NCI-H1436 treated with DMSO at 0.1 percent for 48 hours (cell line): ENCODE measurements at places on chromosomes 3 and 15.

DNA sequence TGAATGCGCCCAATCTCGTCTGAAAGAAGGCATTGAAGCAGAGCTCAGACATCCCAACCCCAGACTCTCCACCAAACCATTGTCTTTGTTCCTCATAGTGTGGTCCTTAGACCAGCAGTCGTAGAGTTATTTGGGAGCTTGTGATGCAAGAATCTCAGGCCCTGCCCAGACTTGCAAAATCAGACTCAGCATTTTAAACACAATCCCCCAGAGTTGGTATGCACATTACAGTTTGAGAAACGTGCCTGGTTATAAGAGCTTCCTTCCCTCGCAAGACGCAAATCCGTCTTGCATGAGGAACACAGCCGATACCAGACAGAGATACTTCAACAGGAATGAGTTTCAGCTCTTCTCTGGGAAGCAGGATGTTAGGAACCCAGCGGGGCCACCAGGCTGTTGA lies 38.9 kb upstream of the IREB2 start:
- no peak for DNase-seq

GRCh38 chr15:82921242-82921641 lies 31.3 kb downstream of the HOMER2 start:
- no peak for DNase-seq

GRCh38 chr15:39174332-39174731 lies 406.5 kb upstream of the THBS1 start:
- DNase-seq, result no peak

- DNase-seq, result no peak
These were observed 126.8 kb upstream of the SUCLG2 start for GRCh38 chr3:67781218-67781617.

GRCh38 chr3:62525281-62525680 lies 151.9 kb upstream of the FEZF2 start:
- no peak for DNase-seq

DNA sequence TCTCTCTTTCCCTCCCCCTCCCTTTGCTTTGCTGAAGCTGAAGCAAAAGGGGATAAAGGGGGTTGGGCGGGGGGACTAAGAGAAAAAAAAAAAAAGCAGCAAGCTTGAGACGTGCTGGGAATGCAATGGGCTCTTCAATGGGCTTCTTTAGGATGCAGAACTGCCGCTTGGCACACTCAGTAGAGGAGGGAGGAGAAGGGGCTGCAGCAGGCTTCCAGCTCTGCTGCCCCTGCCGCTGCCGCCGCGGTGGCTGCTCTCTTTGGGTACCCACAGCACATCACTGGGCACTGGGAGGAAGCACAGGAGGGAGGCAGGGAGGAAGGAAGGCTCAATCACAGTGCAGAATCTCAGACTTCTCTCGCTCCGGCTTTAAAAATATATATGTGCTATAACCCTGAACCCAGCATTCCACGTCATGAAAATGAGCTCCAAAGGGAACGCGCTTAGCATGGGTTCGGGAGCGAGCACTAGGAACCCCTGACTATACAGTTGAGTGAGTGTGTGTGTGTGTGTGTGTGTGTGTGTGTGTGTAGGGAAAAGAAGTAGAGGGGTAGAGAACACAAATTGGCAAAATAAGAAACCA lies 3.5 kb downstream of the SLITRK3 start:
- no peak for DNase-seq

- no peak for DNase-seq
These were observed 22.9 kb downstream of the MITF start for GRCh38 chr3:69761896-69762767.

GRCh38 chr15:73632670-73633058 lies 525 bp downstream of the NPTN start:
- DNase-seq, result no peak

DNA sequence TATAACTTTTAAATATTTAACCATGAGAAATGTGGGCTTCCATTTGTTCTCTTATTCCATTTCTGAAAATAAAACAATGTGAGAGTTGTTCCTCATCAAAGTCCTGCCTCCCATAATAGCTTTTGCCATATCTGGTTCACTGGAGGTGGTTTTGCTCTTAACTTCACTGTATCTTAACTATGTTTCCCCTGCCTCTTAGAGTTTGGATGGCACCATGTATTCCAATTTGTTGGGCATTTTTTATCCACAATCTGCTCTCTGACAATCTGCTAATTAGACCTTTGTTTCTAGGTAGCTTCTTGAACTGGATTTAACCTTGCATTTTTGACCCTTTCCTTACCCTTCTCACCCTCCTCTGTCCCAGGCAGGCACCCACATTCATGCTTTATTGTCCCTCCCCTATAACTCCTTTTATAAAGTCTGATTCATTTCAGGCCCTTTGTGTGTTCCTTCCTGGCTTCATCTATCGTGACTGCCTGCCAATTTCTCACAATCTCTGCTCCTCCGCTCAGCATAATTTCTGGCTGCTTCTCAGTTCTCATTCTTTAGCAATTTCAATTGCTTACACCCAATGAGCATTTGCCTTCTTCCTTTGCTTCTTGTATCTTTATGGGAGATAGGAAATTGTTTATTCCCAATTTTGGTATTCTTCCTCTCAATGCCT lies 144.2 kb upstream of the ARHGEF26 start:
- no peak for DNase-seq

DNA sequence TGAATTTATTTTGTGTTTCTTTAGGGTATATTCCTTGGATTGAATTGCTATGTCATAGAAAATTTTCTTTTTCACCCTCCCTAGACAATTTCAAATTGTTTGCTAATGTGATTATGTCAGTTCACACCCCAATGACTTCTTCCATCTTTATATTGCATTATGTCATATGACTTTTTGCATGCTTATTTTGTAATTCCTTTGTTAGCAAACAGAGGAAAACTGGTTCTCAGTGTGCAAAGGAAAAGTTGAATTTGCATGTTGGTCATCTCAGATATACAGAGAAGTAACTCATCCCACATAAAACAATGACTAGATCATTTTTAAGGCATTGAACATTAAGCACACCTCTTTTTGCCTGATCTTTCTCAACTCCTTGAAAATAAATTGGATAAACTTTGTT lies 3.3 kb upstream of the RNF13 start:
- no peak for DNase-seq

DNA sequence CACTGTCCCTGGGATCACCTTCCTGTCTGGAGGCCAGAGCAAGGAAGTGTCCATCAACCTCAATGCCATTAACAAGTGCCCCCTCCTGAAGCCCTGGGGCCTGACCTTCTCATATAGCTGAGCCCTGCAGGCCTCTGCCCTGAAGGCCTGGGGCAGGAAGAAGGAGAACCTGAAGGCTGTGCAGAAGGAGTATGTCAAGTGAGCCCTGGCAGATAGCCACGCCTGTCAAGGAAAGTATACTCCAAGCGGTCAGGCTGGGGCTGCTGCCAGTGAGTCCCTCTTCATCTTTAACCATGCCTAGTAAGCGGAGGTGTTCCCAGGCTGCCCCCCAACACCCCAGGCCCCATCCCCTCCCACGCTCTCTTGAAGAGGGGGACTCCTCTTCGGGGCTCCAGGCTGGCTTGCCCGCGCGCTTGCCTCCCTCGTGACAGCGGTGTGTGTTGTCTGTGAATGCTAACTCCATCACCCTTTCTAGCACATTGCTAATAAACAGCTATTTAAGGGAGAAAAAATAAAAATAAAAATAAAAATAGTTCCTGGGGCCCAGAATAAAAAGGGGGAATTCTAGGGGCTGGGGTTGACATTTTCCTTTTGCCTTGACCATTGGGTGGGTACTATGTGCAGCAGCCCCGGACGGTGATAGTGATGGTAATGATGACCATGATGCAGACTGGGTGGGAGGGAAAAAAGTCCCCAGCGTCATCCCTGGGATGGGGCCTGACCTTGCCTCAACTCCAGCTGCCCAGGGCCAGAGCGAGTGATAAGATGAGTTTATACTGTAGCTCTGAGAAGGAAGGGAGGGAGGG lies 3.3 kb upstream of the ALAS1 start:
- no peak for DNase-seq

DNA sequence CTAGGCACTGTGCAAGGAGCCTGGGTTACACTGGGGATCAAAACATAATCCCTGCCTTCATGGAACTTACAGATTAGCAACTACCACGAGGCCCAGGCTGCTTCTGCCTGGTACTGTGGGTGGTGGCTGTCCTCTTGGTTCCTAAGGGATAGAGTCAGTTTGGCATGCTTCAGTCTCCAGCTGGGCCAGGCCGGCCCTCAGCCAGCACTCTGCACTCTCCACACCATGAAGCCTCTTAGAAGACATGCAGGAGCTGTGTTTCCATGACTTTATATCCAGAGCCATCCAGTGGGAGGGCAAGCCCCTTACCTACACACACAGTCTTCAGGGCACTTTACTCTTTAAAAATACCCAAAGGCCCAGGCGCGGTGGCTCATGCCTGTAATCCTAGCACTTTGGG lies 54.4 kb downstream of the ATP1B3 start:
- no peak for DNase-seq

- no peak for DNase-seq
These were observed 41.0 kb upstream of the SLC25A26 start for GRCh38 chr3:66179793-66180192.

DNA sequence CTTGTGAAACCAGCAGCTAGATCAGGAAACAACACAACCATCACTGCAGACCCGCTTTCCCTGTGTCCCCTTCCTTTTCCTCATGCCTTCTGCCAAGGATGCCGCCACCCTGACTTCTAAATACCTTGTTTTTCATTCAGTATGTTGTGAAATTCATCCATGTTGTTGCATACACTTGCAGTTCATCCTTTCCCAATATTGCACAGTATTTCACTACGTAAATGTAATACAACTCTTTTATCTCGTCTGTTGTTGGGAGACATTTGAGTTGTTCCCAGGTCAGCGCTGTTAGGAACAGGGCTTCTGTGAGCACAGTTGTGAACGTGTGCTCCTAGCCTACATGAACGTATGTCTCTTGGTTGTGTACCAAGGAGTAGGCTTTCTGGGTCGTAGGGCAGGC lies 24.2 kb downstream of the TLNRD1 start:
- no peak for DNase-seq

GRCh38 chr3:76735152-76735551 lies 304.7 kb upstream of the ROBO2 start:
- DNase-seq, result no peak

- DNase-seq, result no peak
These were observed 4.2 kb downstream of the SEMA3B start for GRCh38 chr3:50272911-50273688.

GRCh38 chr3:111768571-111769100 lies 90.4 kb upstream of the PHLDB2 start:
- DNase-seq, result no peak

GRCh38 chr3:154040283-154040682 lies 80.9 kb upstream of the ARHGEF26 start:
- DNase-seq, result no peak

DNA sequence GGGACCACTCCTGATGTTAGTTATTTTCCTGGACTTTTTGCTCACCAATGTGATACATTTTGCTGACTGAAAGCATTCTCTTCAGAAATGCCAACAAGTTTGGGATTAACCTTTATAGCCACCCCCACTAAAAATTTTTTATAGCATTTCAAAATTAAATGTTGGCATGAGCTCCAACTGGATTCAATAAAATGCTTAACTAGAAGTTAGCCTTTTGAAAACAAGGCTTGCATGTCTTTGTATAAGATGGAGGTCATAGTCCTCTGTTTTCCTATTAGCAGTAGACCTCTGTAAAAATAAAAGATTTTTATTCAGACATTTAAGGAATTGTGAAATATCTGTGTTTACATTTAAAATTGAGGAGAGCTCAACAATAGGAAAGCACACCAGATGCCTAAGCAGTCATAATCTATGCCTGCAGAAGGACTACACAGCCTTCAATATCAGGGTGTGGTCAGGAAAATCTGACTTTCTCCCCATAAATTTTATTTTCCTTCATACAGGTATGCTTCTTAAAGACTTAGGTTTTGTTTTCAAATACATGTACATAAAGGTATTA lies 87.2 kb downstream of the DNAJC13 start:
- no peak for DNase-seq

DNA sequence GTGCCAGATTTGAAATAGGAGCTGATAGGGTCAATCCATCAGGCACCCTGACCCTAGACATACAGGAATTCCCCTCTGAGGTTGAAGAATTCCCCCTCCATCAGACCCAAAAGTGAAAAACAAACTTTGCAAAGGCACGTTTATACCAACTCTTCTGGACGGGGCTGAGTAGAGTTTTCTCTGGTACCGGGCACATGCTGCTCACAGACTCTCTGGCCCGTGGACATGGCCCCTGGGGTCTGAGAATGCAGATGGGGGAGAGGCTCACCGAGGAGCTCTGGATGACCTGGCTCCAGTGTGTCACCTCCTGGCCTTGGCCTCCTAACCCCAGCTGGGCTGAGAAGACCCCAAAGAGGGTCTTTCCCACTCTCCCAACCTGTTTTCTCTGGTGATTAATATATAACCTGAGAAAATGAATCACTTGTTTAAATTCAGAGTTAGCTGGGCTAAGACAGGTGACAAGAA lies 11.2 kb upstream of the LIPC start:
- no peak for DNase-seq

DNA sequence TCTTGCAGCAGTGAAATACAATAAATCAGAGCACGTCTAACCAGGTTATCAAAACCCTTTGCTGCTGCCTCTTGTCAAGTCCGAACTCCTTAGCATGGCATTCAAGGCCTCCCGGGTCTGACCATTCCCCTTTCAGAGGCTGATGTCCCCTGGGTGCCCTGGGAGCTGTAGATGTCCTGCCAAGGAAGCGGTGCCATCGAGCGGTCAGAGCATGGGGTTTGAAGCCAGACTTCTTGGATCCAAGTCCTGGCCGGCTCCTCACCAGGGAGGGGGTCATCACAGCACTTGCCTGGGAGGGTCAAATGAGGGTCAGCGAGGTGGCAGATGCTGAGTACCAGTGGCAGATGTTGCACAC lies 496 bp downstream of the TF start:
- no peak for DNase-seq

DNA sequence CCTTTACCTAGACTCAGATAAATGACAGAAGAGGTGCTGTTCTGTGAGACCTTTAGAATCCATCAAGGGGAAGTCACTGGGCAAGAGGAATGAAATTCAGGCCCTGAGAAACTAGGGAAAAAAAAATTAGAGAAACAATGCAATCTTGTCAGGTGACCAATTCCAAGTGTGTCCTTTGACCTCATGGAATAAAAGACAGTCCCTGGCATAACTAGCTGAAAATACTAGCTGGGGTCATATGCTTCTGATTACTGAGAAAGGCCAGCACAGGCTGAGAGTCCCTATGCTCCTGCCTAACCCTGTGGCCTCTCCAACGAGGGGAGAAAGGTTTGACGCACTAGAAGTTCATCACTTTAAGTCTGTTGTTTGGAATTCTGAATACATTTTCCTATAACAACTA lies 167.3 kb downstream of the XXYLT1 start:
- no peak for DNase-seq
